ENCODE measurements at places on chromosomes 5 and 9. TPM values are rescaled to one million over a fixed set of nuclear protein-coding genes. Genes with fewer than 3 reads are reported as not detected.

ERAP2 gene
- total RNA-seq = 4.4 TPM

HSPB3 gene
- total RNA-seq = not detected

TMEM203 gene
- 41.2 TPM for total RNA-seq

PALM2AKAP2 gene
- total RNA-seq = 25.3 TPM

SPINK5 gene
- 4.1 TPM for total RNA-seq

SLC25A2 gene
- total RNA-seq = 0.81 TPM

PCDHGA6 gene
- total RNA-seq = 0.18 TPM

SOX30 gene
- not detected for total RNA-seq

CNTLN gene
- 14.6 TPM for total RNA-seq

CXXC5 gene
- total RNA-seq = 259 TPM

ECSCR gene
- not detected for total RNA-seq

ZBED3 gene
- total RNA-seq = 18.0 TPM

PCA3 gene
- total RNA-seq = not detected

SAXO1 gene
- total RNA-seq = not detected

C8G gene
- total RNA-seq = 1.3 TPM

SMIM33 gene
- not detected for total RNA-seq

PTGDS gene
- total RNA-seq = 123 TPM

FANCG gene
- total RNA-seq = 22.7 TPM

PDLIM4 gene
- 47.8 TPM for total RNA-seq

PCDHGA2 gene
- total RNA-seq = 0.21 TPM

GLRA1 gene
- not detected for total RNA-seq

ZNF346 gene
- total RNA-seq = 26.9 TPM

PTBP3 gene
- 58.9 TPM for total RNA-seq
